GM23338 (cell line): ENCODE measurements at places on chromosomes 5 and 9. TPM values are rescaled to one million over a fixed set of nuclear protein-coding genes. Genes with fewer than 3 reads are reported as not detected.
A peak's percentile ranks its signal among the peaks of the same experiment; 100 is the strongest.

DNA sequence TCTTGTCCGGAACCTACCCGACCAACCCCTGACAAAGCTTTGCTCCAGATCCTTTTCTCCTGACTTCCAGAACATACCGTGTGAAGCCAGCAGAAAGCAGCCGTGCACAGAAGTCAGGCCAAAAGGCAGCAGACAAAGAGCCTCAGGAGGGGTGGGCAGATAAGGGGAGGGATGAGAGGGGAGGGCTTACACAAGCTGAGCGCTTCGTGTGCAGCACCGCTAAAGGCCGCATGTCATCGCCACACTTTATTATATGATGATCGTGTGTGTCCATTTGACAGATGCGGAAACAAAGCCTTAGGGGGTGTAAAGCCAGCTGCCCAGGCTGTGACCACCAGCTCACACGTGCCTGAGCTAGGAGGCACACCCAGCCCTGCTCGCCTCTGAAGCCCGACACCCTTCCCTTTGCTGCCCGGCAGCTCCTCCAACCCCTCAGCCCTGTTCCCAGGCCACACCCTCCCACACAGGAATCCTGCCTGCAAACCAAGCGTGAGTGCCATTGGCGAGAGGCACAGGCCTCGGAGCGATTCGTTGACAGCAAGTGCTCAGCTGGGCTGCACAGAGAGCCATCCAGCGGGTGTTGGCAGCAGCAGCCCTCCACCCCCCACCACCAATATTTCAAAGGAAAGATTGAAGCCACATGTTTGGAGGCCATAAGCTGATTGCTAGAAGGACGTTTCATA, 170.5 kb upstream of the SMIM23 start:
- DNase-seq = peak; percentile 66

OSMR gene
- total RNA-seq = 2.3 and 2.6 TPM in 2 replicates

PHAX gene
- 75.9 and 81.4 TPM in 2 replicates for total RNA-seq

DNA sequence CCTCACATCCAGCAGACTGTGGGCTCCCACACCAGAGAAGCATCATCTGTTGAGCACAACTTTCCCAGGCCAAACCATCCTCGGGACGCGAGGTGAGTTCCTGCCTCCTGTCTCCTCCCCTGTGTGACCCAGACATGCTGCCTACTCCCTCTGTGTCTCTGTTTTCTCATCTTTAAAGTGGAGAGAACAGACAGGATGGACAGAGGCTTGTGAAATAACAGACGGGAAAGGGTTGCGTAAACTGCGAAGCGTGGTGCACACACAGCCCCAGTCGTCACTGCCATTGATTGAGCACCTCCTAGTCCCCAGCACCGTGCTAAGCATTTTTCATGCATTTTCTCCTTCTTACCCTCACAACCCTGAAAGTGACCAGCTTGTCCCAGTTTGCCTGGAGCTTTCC, 52.1 kb upstream of the LMX1B start:
- DNase-seq = no peak

DNA sequence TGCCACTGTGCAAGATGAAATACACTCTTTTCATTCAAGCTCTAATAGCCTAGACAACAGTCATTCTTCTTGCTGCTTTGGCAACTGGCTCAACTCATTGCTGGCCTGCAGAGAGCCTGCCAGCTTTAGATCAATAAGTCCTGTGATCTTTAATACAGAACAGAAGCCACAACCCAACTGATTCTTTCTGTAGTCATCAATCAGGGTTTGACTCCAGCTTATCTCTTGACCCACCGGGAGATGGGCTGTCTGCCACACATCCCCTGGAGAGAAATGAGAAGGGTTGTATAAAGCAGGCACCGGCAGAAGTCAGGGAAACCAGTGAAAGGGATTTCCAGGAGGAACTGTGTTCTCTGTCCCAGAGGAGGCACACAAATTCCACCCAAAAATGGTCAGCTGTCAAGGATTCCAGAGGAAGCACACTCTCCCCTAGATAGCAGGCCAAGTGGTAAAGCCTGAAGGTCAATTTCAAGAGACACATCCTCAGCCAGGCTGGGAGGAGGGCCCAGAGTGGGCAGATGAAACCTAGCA, 24.5 kb downstream of the LHFPL2 start:
- no peak for DNase-seq

ADGRD2 gene
- 0.45 TPM in 1 of 2 replicates, not detected in the other for total RNA-seq

DNA sequence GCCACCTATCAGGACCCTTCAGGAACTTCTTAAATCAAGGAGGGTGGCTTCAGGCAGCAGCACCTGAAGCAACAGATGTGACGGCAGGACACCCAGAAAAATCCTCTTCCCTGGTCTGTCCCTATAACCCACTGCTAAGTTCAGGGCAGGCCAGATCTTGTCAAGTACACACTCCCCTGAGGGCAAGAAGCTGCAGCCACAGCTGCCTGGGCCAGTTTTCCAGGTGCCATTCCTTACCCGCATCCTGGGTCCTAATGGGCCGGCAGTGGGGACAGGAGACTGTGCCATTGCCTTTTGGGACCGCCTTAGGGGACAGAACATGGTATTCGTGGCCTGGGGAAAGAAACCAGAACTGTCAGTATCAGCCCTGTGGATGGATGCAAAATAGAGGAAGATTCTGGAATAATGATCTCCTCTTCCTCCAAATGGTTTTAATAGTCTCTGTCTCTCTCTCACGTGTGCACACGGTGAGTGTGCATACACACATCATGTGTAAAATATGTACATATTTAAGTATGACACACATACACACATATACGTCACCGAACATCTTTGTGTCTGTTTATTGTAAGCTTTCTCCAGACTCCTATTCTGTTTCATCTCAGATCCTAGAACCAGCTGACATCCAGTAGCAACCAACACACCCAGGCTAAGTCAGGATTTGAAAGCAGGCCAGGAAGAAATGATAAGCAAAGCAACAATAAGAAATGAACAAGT, 14.0 kb downstream of the ORM2 start:
- no peak for DNase-seq

ANKRD34B gene
- total RNA-seq = 1.5 and 2.9 TPM in 2 replicates

DNA sequence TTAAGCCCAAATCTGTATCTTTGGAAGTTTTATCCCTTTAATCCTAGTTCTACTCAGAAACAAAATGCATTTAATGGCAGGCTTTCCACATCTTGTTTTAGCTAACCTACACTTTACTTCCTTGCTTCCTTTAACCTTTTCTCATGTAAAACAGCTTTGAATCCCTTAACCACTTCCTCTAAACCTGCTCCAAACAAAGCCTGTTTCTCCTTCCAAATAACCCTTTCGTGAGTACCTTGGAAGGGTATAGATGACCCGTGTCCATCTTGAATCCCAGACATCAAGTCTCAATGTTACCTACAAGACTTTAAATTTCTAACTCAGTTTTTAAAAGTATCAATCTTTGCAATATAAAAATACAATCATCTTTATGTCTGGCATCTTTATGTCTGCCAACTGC, 78.4 kb downstream of the DROSHA start:
- peak; percentile 79 for DNase-seq

DNA sequence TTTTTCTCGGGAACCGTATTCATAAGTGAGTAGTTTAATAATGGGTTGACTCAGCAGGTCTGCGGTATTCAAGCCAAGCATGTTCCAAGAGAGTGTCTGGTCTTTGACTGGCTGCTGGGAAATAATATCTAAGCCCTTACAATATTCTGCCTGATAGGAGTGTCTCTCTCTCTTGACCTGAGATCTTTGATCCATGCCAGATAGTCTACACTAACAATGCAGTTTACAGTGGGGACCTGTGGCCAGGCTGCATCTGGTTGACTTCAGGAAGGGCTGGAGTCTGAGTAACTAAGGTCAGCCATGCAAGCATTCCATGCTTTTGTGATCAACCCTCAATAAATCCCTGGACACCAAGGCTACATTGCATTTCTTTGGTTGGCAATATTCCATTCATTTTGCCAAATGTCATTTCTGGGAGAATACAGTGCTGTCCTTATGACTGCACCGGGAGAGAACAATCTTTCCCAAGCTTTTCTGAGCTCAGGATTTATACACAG, 195.5 kb downstream of the SEMA5A start:
- DNase-seq = no peak

GRCh38 chr5:6715758-6716628, 2.8 kb downstream of the TENT4A start:
- no peak for DNase-seq

MRPL22 gene
- 26.1 and 32.1 TPM in 2 replicates for total RNA-seq

DNA sequence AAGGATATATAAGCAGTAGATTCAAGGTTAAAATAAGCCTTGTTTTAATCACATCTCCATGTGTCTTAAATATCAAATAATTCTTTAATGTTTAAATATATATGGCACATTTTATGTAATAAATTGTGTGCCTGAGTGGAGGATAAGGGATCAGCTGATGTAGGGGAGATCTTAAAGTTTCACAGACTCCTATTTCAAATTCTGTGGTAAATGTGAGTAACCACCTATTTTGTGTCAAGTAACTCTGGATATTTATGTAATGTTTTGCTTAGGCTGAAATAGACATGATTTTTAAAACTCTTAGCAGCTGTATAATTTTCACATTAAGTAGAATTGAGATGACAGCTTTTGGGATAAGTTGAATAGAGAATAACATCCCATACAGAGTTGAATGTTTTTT, 41.3 kb upstream of the ITGA2 start:
- no peak for DNase-seq

RANBP17 gene
- total RNA-seq = 53.1 and 92.5 TPM in 2 replicates

- DNase-seq = no peak
Observed at GRCh38 chr9:114093031-114093471, 6.0 kb downstream of the KIF12 start.

DNA sequence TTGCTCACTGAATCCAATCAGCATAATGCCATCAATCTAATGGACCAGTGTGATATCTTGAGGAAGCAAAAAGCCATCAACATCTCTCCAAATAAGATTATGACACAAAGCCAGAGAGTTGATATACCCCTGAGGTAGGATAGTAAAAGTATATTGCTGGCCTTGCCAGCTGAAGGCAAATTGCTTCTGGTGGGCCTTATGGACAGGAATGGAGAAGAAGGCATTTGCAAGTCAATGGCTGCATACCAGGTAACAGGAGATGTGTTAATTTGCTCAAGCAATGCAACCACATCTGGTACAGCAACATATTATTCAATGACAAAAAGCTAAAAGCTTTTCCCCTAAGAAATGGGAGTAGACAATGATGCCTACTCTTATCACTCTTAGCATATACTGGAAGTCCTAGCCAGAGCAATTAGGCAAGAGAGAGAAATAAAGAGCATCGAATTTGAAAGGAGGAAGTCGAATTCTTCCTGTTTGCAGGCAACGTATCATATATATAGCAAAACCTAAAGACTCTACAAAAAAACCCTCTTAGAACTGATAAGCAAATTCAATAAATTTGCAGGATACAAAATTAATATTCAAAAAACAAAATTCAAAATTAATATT, 216.1 kb upstream of the RASA1 start:
- peak; percentile 6 for DNase-seq

DNA sequence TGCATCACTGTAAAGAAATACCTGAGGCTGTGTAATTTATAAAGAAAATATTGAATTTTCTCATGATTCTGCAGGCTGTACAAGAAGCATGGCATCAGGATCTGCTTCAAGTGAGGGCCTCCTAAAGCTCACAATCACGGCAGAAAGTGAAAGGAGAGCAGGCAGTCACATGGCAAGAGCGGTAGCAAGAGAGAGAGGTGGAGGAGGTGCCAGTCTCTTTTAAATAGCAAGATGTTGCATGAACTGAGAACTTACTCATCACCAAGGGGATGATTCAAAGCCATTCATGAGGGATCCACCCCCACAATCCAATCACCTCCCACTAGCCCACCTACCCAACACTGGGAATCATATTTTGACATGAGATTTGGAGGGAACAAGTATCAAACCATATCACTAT, 184.5 kb upstream of the PAPPA start:
- no peak for DNase-seq

GRCh38 chr9:133659516-133659915, 23.4 kb downstream of the DBH start:
- no peak for DNase-seq

- no peak for DNase-seq
Observed at GRCh38 chr5:127216143-127216542, 74.5 kb upstream of the MEGF10 start.

IL4 gene
- total RNA-seq = not detected in 2 replicates

DNA sequence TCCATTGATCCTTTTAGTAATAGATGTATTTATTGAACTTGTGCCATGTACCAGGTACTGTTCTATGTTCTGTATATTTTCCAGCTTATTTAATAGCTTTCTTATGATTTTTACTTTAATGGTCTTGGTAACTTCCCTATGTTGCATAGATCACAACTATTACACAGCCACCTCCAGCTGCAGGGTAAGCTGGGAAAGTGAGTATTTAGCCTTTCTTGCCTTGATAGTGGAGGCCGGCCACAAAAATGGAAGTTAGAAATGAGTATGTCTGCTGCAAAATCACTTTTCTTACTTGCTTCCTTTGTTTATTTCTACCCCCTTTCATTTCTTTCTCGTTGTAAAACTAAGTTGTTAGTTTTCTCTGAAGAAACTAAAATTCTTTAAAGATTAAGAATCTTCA, 43.1 kb upstream of the ANKDD1B start:
- no peak for DNase-seq

DNA sequence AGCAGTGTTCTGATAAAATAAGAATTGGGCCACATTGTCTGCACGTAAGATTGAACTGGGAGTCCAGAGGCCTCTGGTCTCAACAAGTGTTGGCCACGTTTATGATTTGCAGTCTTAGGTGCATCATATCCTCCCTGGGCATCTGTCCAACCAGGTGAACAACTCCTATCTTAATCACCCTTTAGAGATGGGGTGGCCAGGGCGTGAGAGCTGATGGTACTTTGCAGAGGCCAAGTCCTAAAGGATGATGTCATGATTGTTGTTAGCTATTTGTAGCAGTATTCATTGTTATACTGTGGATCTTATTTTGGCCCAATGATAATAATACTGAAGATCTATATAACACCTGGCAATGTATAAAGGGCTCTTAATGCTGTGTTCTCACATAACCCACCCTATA, 73.2 kb upstream of the RARS1 start:
- no peak for DNase-seq

GRCh38 chr5:109645707-109646192, 44.0 kb upstream of the MAN2A1 start:
- peak; percentile 50 for DNase-seq

DNA sequence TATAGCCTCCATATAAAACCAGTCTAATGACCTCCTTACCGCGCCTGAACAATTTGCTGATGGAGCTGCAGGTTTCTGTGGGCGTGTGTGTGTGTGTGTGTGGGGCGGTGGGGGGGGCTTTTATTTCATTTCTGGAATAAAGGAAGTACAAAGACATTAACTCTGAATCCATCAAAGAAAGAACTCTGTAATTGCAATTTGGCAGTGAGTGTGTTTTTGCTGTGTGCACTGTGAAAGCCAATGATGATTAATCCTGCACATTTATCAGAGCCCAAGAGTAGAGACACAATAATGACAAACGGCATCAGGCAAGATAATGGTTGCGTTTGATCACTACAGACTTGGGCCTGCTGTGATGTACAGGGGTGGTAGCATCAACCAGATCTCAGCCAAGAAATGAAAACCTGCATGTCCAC, 29.3 kb upstream of the NDFIP1 start:
- DNase-seq = no peak

DNA sequence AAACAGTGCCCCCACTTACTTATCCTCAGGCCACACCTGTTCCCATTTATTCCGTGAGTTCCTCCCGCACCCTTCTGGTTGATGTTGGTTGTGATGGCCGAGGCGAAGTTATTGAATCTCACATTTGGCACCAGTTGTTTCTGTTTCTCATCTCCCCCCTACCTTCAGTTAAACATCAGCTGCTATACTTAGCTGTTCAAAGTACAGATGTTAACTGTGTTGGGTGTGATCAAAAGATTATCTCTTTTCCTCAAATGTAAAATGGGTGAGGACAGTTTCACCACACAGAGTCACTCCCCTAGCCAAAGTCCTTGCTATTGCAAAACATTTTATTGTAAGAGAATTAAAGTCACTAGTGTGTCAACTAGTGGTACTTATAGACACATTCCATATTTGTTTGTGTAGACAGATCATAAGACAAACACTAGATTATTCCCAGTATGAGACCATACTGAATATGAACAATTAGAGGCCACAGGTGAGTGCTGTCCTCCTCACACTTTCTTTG, 43.2 kb upstream of the PRSS3 start:
- DNase-seq = no peak
